CD4-positive, alpha-beta T cell (primary cell): ENCODE measurements at places on chromosomes 7 and 10.

DNA sequence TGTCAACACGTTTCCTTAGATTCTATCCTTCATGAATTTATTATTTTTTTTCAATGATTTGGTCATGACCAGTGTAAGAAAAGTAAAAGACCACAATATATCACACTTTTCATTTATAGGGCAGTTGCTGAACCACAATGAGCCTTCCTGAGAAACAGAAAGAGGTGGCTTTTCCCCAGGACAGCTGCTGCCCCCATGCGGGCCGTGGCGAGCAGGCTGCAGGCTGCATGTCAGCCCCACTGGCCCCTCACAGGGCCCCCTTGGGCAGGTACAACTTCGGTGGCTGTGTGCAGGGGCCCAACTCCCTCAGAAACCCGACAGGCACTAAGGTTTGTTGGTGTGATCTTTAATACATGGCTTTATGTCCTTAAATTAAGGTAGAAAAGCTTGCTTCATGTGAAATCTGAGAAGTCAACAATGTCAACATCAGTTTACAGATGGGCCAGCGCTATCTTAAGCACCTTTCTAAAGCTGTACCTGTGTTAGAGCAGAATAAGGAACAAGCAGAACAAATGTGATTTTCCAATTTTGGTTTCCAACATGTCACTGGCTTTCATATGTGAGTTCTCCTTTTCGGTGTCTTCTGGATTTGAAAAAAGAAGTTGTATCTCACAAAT lies 10.6 kb downstream of the BEND7 start:
- no peak for DNase-seq

GRCh38 chr7:99752356-99752755 lies 17.4 kb upstream of the CYP3A7 start:
- DNase-seq = no peak

DNA sequence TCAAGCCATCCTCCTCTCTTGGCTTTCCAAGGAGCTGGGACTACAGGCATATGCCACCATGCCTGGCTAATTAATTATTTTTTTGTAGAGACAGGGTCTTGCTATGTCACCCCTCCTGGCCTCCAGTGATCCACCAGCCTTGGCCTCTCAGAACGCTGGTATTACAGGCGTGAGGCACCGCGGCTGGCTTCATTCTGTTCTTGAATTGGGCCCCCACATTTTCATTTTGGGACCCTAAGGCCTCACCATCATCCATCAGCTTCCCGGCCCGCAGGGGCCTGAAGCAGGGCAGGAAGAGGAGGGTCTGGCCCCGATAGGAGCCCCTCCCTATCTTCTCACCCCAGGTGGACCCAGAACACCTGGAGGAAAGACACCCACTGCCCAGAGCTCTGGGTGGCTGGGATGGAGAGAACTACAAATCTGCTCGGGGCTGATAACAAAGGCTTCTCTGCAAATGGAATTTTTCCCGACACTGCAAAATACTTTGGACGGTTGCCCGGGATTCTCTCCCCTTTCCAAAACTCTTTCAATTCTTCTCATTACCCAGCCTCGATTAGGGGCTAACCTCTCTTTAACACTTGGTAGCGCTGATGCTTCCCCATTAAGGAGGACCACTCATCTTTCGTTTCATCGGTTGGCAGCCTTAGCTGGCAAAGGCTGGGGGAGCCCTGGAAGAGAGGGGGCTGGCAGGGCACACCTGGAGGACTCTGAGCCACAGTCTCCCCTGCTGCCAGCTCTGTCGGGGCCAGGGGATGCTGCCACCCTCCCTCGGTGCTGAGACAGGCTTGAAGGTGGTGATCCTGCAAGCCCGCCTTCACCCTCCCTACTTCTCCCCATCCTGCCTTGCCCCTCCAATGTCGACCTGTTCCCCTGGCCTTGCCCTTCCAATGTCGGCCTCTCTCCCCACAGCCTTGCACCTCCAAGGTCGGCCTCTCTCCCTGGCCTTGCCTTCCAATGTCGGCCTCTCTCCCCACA lies 81.0 kb upstream of the GNA12 start:
- no peak for DNase-seq

DNA sequence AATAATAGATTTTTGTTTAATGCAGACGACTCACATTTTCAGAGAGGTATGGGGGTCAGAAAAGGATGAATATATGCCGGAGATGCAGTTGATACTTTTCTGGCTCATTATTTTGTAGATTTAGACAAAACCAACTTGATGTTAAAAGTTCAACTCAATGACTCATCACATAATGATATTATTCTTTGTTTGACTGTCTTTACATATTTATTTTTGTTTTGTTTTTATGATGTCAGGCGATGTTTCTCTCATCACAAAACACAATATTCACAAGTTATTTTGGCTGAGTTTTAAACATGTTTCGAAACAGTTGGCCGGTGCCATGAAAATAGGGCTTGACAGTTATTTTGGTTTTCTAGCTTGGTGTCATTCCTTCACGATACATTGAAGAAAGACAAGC lies 1.3 kb downstream of the GJD4 start:
- no peak for DNase-seq

DNA sequence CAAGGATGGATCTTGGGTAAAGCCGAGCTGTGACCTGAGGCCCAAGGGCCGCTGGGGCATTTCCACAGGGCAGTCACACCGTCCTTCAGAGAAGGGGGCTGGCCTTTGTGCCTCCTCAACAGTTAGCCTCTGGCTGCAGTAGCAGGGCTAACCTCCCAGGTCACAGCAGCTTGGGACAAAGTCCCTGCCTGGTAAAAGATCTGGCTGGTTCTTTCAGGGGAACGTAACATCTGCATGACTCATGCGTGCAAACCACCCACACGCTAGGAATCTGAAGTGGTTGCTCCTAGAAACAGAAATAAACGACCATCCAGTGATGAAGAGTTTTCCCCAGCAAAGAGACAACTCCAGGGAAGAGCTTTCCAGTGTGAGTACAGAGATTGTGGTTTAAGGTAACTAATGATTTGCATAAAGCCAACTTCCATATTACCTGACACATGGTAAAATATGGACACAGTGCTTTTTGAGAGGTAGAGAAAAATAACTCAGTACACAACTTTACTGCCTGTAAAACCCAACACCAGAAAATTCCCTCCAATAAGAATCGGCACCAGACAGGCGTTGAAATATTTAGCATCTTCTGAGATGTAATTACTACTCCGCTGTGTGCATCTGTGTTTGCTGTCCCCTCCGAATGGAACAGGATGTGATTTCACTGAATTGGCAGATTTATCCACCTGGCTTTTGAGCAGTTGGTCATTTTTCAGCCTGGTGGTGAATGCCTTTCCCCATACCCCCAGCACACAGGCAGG lies 84.9 kb upstream of the ADRB1 start:
- DNase-seq = no peak

DNA sequence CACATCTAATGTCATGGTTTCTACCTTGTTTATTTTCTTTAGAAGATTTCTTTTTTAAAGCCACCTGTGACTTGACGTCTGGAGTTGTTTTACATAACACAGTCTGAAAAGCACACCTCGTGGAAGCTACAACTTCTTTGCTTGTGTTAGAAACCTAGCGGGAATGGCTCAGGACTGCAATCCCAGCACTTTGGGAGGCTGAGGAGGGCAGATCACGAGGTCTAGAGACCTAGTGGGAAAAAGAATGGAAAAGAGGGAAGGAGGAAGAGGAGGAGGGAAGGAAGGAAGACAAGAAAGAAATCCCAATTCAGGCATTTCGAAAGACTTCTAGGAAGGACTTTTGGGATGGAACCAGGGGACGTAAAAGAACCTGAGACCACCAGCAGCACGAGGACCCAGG lies 146.3 kb upstream of the CELF2 start:
- DNase-seq = no peak

GRCh38 chr10:50909334-50910014 lies 24.0 kb upstream of the A1CF start:
- no peak for DNase-seq

- peak; percentile 56 for DNase-seq
These were observed 7.1 kb upstream of the UNCX start for GRCh38 chr7:1225441-1226185.

GRCh38 chr10:114749014-114749413 lies 72.6 kb upstream of the FHIP2A start:
- no peak for DNase-seq
